ENCODE measurements at places on chromosomes 7 and 10. TPM values are rescaled to one million over a fixed set of nuclear protein-coding genes. Genes with fewer than 3 reads are reported as not detected.

The ORC5 gene
- 15.5 TPM for polyA plus RNA-seq

- DNase-seq: no peak
Observed at GRCh38 chr10:605632-606325, 83.7 kb downstream of the DIP2C start.

DNA sequence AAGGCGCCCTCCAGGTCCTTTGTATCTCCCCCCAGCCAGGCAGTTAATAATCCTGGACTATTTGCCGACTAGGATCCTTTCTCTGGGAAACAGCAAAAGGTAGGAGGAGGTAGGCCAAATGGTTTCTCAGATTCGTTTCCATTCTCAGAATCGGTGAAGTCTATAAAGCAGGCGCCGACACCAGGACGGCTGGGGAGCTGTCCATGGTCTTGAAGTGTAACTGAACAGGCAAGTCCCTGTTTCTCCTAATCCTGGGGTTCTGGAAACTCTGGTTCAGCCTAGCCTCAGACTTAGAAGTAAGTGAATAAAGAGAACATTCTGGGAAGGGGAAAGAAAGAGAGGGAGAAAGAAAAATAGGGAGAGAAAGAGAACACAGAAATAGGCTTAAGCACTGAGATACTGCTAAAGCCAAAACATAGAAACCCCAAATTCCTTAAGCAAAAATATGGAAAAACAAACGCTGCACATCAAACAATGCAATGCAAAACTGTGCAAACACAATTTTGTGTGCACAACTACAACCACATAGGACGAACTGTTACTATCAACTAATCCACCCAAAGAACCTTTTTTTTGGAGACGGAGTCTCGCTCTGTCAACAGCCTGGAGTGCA lies 11.1 kb upstream of the INA start:
- peak; percentile 76 for DNase-seq

- no peak for DNase-seq
Observed at GRCh38 chr10:89342206-89342958, 14.6 kb downstream of the IFIT3 start.

DNA sequence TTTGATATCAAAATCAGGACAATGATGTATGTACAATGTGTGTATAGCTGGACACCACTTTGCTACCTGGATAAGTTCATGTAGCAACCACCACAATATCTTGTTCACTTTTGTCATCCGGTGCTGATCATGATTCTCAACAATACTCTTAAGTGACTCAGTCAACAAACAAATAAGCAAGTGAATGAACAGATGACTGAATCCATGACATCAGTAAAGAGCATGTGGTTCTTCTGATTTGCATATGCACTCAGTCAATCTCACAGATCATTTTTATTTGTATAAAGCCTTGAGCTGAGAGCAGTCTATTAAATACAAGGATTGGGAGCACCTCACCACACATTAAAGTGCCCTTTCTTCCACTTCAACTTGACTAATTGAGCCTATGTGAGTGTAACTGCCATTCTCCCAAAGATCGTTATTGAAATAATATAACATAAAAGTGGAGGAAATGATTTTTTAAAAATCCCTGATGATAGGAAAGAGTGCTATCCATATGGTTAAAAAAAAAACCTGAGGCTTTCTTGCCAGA lies 69.5 kb downstream of the NPSR1 start:
- no peak for DNase-seq

- DNase-seq: peak; percentile 32
Observed at GRCh38 chr10:76839276-76839675, 798.3 kb downstream of the KCNMA1 start.

The SORBS1 gene
- 72.6 TPM for polyA plus RNA-seq

DNA sequence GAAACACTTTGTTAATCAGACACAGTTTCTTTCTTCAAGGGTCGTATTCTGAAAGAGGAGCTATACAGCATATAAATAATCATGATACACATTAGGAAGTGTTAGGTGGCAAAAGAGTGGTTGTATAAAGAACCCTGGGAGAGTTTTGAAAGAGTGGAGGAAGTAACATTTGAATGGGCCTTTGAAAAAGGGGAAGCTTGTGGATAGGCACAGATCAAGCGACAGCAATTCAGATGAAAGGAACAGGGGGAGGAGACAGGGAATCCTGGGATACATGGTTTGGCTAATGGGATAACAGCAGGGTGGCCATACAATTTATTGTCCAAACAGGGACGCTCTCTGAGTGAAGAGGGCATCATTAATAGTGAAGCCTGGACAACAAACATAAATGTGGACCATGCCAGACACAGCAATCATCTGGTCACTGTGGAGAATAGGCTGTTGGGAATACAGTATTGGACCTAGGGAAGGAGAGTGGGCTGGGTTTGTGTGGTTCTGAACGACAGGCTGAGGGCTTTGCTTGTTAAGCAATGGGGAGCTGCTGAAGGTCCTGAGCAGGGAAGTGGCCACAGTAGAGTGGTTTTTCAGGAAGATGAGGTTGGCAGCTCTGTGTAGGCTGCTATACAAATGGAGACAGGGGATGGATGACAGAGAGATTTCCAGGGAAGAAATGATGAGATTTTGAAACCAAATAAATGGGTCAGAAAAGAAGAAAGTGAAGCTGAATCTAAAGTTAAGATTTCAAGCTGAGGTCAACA lies 75.9 kb downstream of the ICA1 start:
- DNase-seq: no peak

DNA sequence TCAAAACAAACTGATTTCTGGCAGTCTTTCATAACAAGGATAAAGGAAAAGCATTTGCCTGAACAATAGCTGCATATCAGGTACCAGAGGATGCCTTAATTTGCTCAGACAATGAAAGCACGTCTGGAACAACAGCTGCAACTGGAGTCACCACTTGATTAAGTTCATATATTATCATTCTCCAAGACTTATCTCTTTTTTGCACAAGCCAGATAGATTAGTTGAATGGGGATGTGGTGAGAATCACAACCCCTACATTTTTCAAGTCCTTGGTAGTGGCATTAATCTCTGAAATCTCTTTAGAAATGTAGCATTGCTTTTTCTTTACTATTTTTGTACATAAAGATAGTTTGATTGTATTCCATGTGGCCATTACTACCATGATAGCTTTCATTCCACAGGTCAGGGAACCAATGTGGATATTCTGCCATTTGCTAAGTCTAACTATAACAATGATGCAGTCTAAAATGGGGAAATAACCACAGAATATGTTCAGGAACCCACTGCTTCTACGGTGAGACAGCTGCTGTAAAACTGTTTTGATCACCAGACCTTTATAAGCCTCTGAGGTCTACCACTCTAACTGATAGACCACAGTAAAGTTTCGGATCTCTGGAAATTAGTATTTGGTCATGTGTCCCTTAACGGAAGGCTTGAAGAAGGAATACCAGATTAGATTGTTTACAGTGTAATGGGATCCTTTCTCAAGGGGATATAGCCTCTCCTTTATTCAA lies 1176.2 kb downstream of the DNAJB9 start:
- no peak for DNase-seq

DNA sequence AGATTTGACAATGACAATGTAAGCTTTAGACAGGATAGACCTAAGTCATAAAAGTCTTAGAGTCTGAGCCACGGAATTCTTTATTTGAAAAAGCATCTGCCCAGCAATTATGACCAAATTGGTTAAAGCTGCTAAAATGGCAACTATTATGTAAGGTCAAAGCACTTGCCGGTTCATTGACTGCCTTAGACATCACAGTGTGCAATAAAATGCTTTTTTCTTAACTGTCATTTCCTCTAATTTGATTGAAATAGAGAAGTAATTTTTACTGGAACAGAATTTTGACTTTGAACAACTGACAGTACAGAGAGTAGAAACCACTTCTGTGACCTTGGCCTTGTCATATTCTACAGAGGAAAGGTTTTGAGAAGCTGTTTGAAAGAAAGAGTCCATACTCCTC lies 142.9 kb downstream of the THSD7A start:
- no peak for DNase-seq

The NUDCD3 gene
- 84.1 TPM for polyA plus RNA-seq
